OCI-M1 (cell line): ENCODE measurements at places on chromosomes 12 and 14.

- peak; percentile 71 for DNase-seq
These were observed 1.1 kb downstream of the ARID2 start for GRCh38 chr12:45730348-45731189.

DNA sequence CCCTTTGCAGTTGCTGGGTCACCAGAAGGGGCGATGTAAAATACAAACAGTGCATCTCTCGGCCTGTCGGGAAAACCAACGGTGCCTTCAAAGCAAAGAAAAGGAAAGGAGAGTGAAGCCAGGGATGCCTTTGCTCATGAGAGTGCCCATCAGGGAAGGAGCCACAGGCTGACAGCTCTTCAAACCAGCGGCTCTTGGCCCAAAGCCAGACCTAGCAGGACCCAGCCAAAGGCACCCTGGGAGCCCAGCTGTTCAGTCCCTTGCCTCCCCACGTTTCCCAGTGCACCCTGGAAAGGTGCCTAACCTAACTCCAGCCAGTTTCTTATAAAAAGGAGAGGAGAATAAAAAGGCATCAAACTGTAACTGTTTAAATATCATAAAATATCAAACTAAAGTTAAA lies 29.2 kb downstream of the PRMT8 start:
- DNase-seq, result no peak

DNA sequence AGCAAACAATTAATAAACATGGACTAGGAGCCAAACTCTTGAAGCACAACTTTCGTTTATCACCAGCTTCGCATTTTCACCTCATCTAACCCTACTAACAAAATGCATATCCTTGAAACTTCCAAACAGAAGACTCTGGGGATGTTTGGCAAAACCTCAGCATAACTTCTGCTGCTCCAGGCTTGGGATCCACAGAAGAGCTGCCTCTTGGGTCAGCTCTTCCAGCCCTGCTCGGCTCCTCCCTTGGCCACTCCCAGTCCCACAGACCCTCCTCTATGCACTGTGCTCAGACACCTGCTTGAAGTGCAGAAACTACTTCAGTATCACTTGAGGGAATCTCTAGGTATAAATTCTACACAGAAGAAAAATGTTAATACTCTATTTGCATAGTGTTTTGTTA lies 110.0 kb upstream of the AMIGO2 start:
- DNase-seq, result no peak

DNA sequence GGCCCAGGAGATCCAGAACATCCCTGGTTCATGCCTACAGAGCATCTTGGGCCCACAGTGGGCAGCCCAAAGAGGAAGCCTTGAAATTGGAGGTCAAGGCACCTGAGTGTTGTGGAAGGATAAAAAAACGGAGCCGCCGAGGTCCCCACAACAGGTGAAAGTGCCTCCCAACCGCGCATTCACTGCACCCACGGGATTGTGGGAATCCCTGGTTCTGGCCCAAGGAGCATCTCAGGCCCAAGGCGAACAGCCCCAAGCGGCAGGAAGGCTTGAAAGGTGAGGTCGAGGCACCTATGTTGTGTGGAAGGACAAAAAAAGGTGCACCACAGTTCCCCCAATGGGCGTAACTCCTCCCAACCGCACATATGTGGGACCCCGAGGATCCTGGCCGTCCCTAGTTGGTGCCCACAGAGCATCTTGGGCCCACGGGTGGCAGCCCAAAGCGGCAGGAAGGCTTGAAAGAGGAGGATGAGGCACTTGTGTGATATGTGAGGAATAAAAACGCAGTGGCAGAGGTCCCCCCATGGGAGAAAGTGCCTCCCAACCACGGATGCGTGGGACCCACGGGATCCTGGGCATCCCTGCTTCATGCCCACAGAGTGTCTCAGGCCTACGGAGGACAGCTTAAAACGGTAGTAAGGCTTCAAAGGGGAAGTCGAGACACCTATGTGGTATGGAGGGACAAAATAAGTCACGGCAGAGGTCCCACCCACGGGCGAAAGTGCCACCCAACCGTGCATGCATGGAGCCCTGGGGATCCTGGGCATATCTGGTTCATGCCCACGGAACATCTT lies 583.9 kb downstream of the ALG10 start:
- DNase-seq, result no peak

- no peak for DNase-seq
These were observed 278.7 kb downstream of the ITPR2 start for GRCh38 chr12:26554332-26554731.

GRCh38 chr14:71668186-71668912 lies 263.9 kb upstream of the RGS6 start:
- no peak for DNase-seq

DNA sequence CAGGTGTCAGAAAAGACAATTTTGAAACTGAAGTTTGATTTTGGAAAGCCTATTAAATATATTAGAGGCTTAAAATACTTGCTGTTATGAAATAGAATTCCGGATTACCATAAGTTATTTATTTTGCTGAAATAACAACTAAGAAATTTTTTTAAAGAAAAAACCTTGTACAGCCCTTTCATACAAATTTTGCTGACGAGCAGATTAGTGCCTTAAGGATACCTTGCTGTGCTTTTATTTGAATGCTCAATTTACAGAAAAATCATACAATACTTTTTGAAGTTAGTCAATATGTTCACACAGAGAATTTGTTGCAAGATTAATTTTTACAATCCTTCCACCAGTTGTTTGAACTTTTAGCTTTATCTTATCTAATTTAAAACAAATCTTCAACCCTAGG lies 29.5 kb upstream of the CLEC2D start:
- no peak for DNase-seq

DNA sequence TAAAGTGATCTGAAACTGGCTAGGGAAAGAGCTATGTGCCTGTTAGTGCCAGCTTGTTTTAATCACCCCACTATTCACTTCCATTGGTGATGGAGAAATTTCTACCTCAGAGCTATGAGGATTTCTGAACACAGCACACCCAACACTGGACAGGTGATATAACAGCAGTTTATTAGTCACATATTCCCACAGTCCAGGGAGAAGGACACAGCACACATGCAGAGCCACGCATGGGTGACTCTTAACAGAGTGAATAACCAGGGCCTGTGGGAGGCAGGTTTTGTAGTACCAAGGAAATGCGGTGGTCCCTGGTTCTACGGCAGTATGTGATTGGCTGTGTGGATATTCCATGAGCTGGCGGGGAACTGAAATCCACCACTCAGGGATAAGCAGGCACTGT lies 455.1 kb downstream of the BTG1 start:
- no peak for DNase-seq

- no peak for DNase-seq
These were observed 112.6 kb downstream of the RBM19 start for GRCh38 chr12:113853491-113853890.

GRCh38 chr14:91872011-91872501 lies 4.7 kb upstream of the TC2N start:
- DNase-seq, result no peak

GRCh38 chr14:60328583-60328982 lies 79.6 kb downstream of the PPM1A start:
- DNase-seq, result no peak

GRCh38 chr14:77148510-77149231 lies 7.1 kb upstream of the ZDHHC22 start:
- peak; percentile 30 for DNase-seq

DNA sequence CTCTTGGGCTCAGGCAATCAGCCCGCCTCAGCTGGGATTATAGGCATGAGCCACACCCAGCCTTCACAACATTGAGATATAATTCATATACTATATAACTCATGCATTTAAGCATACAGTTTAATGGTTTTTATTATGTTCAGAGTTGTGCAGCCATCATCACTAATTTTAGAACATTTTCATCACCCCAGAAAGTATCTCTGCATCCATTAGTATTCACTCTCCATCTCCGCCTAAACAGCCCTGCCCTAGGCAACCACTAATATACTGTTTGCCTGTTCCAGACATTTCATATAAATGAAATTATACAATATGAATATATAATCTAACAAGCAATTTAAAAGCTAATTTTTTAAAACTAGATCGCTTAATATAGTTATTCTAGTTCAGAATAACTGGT lies 34.7 kb downstream of the TBK1 start:
- no peak for DNase-seq

- DNase-seq, result peak; percentile 74
These were observed 95.9 kb downstream of the OTOGL start for GRCh38 chr12:80195074-80195726.

GRCh38 chr14:77467801-77468200 lies 9.9 kb downstream of the AHSA1 start:
- no peak for DNase-seq

GRCh38 chr12:77642246-77642645 lies 188.4 kb upstream of the NAV3 start:
- no peak for DNase-seq

DNA sequence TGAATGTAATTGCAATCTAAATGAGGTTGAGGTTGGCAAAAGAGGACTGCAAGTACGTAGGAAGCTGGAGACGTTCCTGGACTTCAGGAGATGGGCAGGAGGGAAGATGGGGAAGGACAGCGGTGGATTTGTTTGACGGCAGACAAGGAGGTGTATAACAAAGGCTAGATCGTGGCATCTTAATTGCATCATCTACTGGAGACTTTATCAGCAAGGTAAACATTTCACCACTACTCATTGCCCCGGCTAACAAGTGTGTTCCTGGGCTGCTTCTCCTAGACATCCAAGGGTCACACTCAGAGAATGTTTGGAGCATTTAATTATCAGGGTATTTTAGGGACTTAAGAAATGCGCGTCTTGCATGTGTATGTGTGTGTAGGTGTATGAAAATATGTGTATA lies 128.5 kb downstream of the KCNK10 start:
- DNase-seq, result no peak

GRCh38 chr12:117640511-117640910 lies 279.1 kb upstream of the NOS1 start:
- DNase-seq, result no peak

GRCh38 chr14:32720927-32721326 lies 217.8 kb upstream of the NPAS3 start:
- no peak for DNase-seq

GRCh38 chr12:71873821-71874220 lies 34.3 kb downstream of the TBC1D15 start:
- no peak for DNase-seq
